Stimulated activated CD8-positive, alpha-beta memory T cell treated with anti-CD3 and anti-CD28 coated beads, Interleukin-7, amount 100 ng/mL, for 48 hours (primary cell): ENCODE measurements at places on chromosomes 2 and 18.

DNA sequence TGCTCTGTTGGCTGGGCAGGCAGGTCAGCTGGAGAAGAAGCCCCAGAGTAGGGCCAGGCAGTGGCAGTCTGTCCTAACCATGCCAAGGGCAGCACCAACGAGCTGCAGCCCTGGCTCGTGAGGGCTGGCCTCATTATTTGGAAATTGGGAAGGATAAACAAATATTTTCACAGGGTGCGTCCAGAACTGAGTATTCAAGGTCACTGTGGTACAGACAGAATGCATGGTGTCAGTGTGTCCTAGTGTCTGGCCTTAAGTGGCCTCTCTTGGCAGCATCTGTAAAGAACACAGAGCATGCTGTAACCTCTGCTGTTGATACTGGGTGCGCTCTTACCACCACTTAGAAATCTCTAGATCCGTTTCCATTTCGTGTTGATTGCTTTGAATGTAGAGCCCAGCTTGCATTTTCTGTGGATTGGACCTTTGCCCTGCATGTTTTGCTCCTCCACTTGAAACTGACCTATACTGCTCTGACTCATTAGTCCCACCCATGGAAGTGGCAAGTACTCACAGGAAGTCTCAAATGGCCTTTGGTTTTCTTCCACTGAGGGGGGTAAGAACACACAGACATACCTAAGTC lies 88.2 kb downstream of the GREB1L start:
- no peak for DNase-seq

- DNase-seq, result no peak
These were observed 60.0 kb downstream of the CAPN13 start for GRCh38 chr2:30747206-30747605.

DNA sequence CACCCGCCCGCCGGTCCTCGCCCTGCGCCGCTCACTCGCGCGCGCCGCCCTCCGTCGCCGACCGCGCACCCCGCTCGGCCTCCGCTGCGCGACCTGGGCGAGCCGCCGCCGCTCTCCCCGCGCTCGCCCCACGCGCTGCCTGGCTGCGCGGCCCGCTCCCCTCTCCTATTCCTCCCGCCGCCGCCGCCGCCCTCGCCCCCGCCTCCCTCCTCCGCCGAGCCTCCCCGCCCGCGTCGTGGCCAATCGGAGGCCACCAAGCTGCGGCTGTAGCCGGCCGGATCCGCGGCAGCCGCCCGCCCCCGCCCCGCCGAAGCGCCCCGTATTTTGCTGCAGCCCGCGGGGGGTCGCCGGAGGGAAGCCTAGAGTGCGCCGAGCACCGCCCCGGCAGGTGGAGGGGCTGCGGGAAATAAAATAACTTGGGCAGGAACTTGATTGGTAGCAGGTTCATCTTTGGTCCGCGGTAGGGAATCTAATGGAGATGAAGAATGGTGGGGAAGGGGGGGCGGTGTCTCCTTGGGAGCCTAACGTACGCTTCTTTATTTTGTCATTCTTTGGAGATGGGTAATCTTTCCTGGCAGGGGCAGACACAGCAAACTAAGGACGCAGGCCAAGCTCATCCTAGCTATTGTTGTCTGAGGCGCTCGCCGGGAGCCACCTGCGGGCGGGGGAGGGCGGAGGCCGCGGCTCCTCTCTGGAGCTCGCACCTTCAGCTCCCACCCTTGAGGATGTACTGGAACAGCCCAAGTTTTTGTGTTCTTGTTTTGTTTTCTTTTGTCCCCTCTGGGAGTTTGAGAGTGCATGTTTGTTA lies 1.1 kb upstream of the CDH2 start:
- no peak for DNase-seq

DNA sequence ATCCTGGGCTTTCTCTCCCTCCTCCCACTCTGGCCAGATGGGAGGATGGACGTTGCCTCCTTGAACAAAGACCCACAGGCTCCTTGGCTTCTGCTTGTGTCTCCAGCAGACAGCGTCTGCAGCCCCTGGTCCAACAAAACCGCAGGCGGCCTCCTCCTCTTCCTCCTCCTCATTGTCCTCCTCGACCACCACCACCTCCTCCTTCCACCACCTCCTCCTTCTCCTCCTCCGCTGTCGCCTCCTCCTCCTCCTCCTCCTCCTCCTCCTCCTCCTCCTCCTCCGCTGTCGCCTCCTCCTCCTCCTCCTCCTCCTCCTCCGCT lies 45.7 kb upstream of the ALPP start:
- no peak for DNase-seq

GRCh38 chr2:217108086-217108485 lies 248.2 kb upstream of the TNP1 start:
- no peak for DNase-seq

- no peak for DNase-seq
These were observed 105.8 kb upstream of the OTOS start for GRCh38 chr2:240246173-240246820.

DNA sequence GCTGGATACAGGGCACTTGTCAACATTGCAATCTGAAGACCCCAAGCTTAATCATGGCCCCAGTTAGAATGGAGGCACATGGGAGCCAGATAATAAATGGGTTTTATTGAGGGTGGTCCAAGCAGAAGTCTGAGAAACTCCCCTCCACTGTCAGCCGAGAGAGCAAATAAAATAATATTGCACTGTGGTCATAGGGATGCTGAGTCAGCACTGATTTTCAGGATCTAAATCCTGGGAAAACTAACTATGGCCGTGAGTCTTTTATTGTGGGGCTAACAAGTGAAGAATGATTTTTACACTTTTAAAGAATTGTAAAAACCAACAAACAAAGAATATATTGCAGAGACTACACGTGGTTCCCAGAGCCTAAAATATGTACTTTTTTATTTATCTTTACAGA lies 31.1 kb upstream of the NETO1 start:
- no peak for DNase-seq

DNA sequence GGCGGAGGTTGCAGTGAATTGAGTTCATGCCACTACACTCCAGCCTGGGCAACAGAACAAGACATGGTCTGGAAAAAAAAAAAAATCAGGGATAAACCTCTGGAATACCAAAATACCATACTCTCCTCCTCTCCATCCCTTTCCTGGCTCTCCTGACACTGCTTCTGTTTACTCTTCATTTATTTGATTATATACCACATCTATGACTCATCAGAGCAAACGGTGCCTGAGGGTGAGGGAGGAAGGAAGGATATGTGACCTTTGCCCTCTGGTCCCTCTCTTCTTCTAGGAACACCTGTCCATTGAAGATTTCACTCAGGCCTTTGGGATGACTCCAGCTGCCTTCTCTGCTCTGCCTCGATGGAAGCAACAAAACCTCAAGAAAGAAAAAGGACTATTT lies 30.0 kb downstream of the VIL1 start:
- DNase-seq, result no peak

- DNase-seq, result no peak
These were observed 8.8 kb downstream of the TRIB2 start for GRCh38 chr2:12725233-12726187.

GRCh38 chr18:32339045-32339444 lies 131.6 kb downstream of the GAREM1 start:
- no peak for DNase-seq

DNA sequence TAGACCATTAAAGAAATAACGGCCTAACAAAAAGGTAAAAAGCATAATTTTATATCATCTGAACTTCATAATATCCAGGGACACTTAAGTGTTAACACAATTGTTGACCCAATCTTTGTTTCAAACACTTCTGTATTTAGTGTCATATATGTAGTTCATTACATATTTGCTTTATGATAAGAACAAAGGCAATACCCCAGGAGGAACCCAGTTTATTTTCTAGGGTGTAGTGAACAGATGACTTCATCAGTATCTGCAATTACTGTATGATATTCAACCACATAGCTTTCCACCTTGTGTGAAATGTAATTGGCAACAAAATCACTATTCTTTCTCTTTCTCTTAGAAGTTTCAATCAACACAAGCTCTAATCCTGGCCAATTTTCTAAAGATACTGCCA lies 177.8 kb downstream of the SLC39A10 start:
- DNase-seq, result no peak

- no peak for DNase-seq
These were observed 239.8 kb upstream of the ZEB2 start for GRCh38 chr2:144759746-144760145.

GRCh38 chr2:46645681-46646162 lies 166.4 kb downstream of the TMEM247 start:
- DNase-seq, result no peak
